HT1080 (cell line): ENCODE measurements at places on chromosomes 4 and X.

DNA sequence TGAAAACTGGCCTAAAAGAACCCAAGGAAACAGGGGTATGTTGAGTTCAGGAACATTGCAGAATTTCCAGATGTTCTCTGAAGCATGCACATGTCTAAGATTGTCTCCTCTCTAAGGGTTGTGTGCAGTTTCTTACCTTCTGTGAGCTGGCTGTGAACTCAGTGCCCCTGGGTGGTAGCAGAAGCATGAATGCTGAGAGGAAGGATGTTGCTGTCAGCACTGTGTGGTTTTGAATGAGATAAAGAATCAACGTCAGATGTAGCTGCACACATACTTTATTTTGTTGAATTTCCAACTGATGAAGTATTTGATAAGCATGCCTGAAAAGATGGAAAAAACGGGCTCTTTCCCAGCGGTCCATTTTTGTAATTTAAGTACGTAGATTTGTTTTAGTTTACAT, 23.8 kb upstream of the CD38 start:
- peak; percentile 42 for DNase-seq

DNA sequence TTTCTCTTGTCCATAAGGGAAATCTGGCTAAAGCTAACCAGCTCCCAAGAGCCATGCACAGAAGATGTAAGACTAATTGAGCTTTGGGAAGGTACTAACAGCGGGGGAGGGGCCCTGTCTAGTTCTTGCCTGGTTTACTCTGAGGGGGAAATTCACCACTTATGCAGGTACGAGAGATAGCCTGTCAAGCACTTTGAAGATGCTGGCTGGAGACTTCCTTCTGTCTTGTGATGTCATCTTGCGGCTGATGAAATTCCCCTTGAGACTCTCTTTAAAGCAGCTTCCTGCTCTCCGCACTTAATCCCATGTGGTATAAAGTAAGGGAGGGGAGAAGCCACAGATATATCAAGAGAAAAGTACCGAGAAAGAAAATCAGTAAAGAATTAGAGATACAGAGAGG, 345.3 kb downstream of the MAPK10 start:
- no peak for DNase-seq

DNA sequence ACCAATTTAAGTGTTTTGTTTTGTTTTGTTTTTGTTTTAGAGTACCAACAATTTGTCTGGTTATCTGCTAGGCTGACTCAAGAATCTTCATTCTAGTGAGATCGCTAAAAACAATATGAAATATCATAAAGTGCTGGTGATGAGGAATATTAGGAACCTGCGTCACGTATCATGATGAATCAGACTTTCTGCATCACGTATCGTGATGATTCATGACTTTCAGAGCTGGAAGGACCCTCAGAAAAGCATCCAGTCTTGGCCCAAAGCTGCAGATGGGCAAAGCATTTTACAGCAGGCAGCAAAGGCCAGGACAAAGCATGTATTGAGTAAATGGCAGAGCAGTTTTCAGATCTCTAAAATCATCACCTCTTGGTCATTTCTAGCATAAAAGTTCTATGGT, 278.0 kb upstream of the BOD1L1 start:
- peak; percentile 90 for DNase-seq

DNA sequence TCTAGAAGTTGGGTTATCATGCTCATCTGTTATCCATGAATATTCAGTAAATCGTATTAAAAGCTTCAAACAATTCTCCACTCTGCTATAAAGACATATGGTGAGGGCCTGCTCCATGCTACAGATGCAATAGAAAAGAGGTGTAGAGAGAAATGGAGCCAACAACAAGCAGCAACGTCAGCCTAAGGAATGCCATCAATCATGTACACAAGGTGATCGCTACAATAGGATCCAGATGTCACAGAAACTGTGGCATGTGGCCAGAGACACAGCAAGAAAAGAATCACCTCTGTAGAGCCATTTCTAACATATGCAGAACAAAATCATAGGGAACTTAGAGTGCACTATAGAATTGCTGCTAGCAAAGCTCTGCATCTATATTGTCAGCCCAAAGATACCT, 1188.1 kb downstream of the PCDH7 start:
- DNase-seq = no peak

GRCh38 chr4:47465004-47465403, 1.5 kb upstream of the COMMD8 start:
- no peak for DNase-seq

GRCh38 chrX:15404401-15405096, 20.3 kb upstream of the VEGFD start:
- DNase-seq = no peak

GRCh38 chrX:136936183-136936549, 55.6 kb upstream of the RBMX start:
- DNase-seq = no peak

GRCh38 chr4:61501812-61502211, 301.7 kb downstream of the ADGRL3 start:
- DNase-seq = no peak

GRCh38 chrX:314781-315595, 3.6 kb downstream of the GTPBP6 start:
- DNase-seq = no peak

- no peak for DNase-seq
These were observed 38.1 kb downstream of the SLIT2 start for GRCh38 chr4:20289782-20290181.

DNA sequence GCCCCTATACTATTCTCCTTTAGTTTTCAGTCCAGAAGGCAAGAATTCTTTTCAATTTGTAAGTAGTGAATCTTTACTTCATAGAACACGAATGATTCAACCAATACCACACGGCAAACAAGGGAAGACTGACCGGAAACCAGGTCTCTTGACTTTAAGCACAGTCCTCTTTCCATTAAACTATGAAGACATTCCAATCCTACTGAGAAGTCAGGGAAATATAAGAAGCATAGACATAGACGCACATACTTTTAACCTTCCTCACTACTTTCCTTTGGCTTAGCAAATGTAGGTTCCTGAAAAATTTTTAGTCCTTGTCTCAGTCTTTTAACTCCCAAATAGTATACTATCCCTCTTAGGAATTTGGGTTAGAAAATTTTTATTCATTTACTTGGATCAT, 9.1 kb downstream of the CHRDL1 start:
- peak; percentile 83 for DNase-seq

DNA sequence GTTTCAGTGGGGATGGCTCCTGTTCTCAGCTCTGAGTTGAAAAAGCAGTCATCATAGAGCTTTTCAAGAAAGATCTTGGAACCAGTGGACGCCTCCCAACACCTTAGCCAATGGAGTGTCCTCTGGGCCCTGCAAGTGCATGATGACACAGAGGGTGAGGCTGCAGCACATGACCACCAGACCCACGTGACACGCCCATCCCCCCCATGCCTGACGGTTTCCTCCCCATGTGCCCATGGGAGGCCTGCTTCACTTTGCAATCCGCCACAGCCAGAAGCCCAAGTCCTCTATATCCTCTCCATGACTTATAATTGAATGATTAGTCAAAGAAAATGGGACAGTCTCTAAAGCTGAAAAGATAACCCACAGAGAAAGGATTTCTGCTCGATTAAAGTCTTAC, 187.0 kb downstream of the AFAP1 start:
- DNase-seq = no peak

GRCh38 chr4:113290666-113291065, 241.2 kb downstream of the ANK2 start:
- DNase-seq = no peak

DNA sequence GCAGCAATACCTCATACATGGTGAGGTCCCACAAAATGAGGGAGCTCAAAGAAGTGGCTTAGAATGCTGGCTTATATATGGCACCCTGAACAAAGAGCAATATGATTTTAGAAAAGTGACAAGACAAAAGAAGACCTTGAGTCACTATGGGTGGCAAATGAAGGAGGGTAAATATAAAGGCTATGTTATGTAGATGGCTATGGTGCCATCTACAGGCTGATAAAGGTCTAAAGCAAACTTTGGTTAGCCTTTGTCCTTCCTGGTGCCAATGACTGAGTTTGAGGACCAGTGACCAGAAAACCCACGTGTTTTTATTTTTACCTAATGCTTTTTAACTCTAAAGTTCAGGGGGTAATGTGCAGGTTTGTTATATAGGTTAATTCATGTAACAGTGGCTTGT, 151.8 kb downstream of the CCNG2 start:
- DNase-seq = peak; percentile 48

- DNase-seq = no peak
These were observed 81.0 kb upstream of the KLF3 start for GRCh38 chr4:38582889-38583470.

- peak; percentile 12 for DNase-seq
These were observed 238.8 kb downstream of the GRIA3 start for GRCh38 chrX:123422875-123423274.

DNA sequence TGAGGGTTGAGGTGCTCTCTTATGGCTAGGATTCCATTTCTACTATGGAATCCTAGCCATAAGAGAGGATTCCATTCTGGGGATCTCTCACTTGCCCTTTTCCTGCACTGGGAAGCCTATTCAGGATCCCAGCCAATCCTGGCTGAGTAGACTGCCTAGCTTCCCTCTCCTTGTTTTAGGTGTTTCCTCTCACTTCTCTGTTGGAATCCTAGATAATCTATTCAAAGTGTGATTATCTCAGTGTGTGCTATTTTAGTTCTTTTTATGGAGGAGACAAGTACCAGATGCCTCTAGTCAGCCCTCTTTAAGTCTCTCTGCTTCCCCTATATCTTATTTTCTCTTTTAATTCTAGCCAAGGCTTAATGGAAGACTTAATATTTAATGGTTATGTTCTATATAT, 34.5 kb upstream of the DDIT4L start:
- DNase-seq = no peak

DNA sequence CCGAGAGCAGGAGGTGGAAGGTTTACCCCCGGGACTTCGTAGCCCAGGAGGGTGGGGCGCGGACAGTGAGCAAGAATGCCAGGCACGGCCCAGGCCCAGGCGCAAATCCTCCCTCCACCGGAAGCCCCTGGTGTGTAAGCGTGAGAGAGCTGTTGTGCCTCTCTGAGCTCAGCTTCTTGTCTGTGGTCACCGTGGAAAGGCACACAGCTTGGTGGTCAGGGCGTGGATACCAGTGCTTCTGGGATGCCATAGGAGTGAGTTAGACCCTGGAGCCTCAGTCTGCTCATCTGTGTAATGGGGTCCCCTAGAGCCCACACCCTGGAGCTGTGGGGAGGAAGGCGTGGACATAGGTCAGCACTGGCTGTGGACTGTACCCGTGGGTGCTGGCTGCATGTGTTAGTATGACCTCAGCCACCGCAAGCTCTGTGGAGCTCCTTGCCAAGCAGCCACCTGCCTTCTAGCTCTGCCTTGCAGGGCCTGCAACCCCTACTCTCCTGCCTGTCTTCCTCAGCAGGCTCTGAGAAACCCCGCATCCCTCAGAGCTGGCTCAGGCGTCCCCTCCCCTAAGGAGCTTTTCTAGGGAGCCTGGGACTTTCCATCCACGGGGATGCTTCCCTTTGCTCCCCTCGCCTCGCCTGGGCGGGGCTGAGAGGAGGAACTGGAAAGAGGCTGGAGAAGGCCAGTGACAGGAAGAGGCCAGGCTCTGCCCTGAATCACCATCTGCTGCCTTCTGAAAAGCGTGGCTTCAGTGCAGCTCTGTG, 28.0 kb upstream of the AFAP1 start:
- no peak for DNase-seq

- no peak for DNase-seq
These were observed 23.3 kb upstream of the GUCY1B1 start for GRCh38 chr4:155735496-155735895.
